Cortex of kidney (tissue), 1 donor: ENCODE measurements at places on chromosomes 16 and 17.

DNA sequence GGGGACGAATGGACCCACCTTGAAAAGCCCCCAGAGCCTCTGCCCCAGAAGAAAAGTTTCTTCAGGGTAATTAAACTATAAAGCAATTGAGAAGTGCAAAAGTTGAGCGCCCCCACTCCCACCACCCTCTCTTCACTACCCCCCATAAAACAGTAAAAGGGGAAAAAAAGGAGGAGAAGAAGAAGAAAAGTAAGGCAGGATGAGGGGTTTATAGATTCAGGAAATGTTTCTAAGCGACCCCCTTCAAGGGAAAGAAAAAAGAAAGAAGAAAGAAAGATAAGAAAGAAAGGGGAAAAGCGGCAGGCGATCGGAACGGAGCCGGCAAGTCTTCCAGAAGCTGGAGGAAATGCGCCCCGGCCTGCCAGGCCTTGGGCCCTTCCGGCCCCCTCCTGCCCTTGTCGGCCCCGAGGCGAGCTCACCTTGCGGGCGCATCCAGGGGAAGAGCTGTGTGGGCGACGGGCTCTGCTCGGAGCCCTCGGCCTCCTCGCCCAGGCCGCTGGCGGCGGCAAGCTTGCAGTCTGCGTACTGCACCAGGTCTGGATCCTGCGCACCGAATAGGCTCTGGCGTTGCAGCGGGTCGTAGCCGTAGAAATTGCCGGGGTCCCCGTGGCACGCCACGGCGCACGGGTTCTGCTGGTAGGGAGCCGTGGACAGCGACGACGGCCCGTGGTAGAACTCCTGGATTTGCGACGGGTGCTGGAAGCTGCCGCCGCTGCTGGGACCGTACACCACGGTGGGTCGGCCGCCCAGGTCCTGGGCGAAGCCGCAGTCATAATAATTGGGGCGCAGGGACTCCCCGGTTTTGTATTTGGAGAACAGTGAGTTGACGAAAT lies 1.0 kb downstream of the HOXB8 start:
- DNase-seq, result no peak

DNA sequence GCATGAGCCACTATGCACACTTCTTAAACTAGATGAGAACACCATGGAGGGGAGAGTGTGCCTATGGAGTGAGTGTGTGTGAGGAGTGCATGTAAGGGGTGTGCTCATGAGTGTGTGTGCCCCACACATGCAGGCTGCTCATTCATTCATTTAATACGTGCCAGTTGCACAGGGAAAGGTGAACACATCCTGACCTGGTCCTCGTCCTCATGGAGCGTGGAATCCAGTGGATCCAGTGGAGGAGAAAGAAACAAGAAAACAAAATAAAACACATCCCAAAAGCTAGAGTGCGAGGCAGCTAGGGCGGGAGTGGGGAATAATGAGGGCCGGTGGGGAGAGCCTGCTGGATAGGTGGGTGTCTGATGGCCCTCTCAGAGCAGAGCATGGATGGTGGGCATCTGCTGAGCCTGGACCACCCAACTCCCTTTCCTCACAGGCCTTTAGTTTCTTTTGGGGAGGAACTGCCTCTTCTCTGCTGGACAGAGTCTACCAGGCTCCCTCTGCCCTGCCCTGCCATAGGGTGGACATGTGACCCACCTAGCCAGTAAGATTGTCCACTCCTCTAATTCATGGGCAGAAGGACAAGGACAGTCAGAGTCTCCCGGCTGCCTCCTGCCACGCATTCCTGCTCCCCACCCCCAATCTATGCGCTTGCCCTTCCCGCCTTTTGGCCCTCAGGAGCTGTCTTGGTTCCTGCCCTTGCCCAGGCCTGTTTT lies 204.3 kb downstream of the RAB11FIP4 start:
- no peak for DNase-seq

GRCh38 chr16:76614269-76614668 lies 337.1 kb downstream of the CNTNAP4 start:
- DNase-seq, result no peak

- DNase-seq, result no peak
Measured at GRCh38 chr17:50565402-50566350, 5.2 kb downstream of the CACNA1G start.

- no peak for DNase-seq
Measured at GRCh38 chr16:81097230-81097629, 1.0 kb upstream of the GCSH start.

DNA sequence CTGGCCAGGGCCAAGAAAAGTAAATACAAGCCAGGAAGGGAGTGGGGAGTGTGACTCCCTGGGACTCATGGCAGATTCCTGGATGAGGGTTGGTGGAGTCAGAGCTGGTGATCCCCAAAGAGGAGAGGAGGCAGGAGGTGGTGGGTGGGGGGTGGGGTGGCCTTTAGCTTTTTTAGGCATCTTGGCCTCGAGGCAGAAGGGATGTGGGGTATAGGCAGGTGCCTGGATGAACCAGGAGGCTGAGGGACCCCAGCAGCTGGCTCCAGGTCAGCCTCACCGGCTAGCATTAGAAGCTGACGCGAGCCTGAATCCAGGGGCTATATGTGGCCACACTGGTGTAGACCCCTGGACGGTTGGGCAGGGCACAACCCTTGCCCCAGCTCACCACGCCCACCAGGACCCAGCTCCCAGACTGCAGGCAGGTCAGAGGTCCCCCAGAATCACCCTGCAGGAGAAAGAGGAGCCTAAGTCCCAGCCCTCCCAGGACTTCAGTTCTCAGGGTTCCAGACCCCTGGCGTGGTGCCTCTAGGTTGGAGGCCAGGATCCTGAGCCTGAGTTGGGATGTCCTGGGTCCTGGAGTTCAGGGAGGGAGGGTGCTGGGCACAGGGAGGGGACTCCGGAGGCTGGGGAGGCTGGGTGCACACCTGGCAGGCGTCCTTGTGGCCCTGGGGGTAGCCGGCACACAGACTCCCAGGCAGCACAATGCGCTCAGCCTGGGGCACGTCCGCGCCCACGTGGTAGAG lies 2.8 kb downstream of the PRSS33 start:
- no peak for DNase-seq

GRCh38 chr17:9837551-9838471 lies 12.1 kb downstream of the GLP2R start:
- DNase-seq, result no peak

- DNase-seq, result no peak
Measured at GRCh38 chr17:33335491-33336173, 42.5 kb upstream of the ASIC2 start.

DNA sequence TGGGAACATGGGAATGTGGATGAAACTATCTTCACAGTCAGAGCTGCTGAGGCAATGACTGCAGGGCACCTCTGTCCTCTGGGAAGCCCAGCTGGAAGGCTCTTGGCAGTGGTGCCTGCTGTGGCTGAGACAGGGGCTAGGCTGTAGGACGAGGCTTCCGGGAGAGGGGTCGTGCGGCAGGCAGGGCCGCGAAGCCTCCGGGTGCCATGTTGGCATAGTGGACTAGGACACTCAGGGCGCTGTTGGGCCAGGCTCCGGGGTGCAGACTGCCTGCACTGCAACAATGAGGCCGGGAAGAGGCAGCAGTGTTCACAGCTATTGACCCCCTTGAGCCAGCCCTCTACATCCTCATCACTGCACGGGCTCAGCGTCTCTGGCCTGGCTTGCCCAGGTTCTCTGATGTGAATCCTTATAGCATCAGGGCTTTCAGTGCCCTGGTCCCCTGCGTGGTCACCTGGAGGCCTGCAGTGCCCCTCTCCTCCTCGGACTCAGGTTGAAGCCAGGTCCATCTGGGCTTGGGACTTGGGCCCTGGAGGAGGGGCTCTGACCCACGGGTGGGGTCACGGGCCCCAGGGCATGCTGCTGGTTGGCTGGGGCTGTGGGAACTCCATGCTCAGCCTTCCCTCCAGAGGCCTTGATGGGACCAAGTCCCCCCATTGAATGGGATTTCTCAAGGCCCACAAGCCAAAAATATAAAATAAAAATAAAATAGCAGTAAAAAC lies 91.6 kb downstream of the TNFRSF13B start:
- no peak for DNase-seq

DNA sequence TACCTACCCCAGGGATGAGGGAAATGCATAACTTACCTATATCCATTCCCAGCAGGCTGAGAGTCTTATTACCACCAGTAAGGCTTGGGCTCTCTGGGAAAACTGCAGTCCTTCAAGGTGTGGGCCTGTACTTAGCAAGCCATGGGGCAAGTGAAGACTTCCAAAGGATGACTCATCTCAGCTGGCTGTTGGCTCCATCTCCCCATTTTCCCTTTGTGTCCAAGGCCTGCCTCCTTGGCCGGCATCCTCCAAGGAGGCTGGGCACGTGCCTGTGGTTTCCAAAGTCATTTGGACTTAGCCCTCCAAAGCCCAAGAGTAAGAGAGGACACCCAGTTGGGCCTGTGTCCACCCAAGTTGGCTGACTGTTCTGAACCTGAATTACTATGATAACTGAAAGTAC lies 89.8 kb downstream of the TMEM100 start:
- DNase-seq, result no peak

DNA sequence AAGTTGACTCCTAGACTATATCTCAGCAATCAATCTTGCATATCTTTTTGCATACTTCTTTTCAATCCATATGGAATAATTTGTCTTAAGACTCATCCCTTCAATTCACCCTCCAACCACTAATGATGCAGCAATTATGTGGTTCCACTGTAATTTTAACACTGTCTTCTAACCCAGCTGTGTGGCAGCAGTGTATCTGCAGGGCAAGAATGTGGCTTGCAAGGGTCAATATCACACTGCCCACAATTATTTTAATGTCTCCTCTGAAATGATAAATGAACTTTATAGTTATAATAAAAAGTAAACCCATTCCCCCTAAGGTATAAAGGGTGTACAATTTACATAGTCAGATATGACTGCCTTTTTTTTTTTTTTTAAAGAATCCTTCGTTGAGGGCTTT lies 48.6 kb downstream of the FTO start:
- DNase-seq, result no peak

- DNase-seq, result no peak
Measured at GRCh38 chr17:40313668-40314583, 4.9 kb downstream of the RARA start.

GRCh38 chr16:17133851-17134250 lies 336.9 kb downstream of the XYLT1 start:
- DNase-seq, result no peak

GRCh38 chr17:77963441-77963840 lies 4.9 kb downstream of the TNRC6C start:
- no peak for DNase-seq

DNA sequence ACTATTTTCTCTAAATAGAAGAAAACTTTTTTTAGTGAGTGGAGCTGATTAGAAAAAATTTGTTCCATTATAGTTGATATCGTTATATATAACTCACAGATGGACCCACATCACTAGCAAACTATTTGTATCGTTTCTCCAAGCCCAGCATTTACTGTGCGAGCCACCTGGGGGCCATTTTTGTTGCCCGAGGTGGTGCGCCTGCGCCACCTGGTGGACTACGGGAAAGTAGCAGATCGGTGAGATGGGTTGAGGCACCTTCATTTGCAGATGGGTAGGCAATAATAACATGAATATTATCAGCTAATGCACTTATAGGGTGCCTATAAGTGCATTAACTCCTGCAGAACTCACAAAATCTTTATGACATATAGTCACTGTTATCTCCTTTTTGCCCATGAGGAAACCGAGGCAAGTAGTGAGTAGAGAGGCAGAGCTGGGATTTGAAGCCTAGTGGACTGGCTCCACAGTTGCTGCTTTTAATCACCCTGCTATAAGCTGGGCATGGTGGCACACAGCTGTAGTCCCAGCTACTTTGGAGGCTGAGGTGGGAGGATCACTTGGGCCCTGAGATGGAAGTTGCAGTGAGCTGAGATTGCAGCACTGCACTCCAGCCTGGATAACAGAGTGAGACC lies 23.2 kb upstream of the NTN1 start:
- no peak for DNase-seq

DNA sequence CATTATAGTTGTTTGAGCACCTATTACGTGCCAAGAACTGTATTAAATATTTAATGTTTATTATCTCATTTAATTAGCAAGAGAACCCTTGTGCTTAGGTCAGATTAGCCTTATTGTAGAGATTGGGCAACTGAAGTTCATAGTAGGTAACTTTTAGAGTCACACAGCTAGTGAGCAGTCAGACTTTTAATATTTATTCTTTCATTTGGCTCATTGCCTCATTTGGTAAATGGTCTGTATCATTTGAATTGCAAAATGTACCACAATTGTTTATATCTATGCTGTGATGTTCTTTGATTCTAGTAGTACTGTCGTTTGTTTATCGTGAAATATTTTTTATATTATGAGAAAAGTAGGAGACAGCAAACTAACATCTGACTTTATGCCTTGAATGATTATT lies 7.6 kb downstream of the CLTC start:
- no peak for DNase-seq

DNA sequence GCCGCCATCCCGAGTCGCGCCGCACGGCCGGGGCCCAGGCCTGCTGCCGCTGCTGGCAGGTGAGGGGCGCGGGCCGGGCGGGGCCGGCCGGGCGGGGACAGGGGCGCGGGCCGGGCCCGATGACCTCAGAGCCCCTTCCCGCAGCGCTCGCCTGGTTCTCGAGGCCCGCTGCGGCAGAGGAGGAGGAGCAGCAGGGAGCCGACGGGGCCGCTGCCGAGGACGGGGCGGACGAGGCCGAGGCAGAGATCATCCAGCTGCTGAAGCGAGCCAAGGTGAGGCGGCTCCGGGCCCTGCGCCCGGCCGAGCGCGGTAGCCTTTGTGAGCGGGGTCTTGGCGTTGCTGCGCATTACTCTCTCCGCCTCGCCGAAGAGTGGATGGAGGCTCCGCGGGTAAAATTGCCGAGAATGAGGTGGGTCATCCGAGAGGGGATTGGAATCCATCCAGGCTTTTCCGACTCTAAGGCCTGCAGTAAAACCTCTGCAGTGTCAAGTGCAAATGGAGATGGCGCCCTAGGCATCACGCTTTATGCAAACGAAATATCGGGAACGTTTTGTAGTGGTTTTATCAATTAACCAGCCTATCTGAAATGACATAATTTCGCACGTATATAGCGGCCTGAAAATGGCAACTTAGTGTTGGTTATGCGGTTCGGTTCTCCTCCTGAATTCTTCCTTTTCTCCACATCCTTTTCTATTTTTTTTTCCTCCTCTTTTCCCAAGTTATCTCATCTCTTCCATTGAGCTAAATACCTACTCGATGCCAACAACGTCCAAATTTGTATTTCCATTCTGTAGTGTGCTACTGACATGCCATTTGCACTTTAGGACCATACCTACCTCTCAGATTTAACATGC lies 577 bp downstream of the TTC19 start:
- DNase-seq, result no peak

- DNase-seq, result no peak
Measured at GRCh38 chr17:75864448-75864871, 9.3 kb upstream of the WBP2 start.

DNA sequence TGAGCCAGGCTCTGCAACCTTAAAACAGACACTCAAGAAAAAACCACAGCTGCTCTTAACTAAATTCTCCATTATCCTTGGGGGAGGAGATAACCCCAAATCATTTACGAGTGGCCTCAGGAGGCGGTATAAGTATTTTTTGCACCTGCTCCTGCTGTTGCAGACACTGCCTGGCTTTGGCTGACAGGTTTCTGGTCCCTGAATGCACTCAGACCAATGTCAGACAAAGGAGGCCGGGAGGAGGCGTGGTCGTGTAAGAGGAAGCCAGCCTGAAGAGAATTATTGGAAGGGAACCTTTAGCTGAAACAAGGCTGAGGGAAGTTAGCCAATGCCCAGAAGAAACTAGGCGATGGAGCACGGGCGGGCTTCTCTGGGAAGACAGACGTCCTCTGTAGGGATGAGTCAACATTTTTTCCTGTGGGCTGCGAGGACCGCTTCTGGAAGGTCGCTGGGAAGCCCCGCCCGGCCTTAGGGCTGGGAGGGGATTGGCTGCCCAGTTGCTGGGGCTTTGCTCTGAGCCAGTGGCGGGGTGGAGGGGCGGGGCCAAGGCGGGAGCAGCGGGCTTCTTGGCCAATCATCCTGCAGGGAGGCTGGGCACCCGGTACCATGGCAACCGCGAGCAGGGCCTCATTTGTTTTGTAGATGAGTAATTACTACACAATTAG lies 82.3 kb downstream of the CCDC182 start:
- DNase-seq, result no peak

- DNase-seq, result no peak
Measured at GRCh38 chr16:48262631-48263030, 15.3 kb upstream of the ABCC11 start.
